Dermis blood vessel endothelial cell (primary cell): ENCODE measurements at places on chromosomes 7 and 10. TPM values are rescaled to one million over a fixed set of nuclear protein-coding genes. Genes with fewer than 3 reads are reported as not detected.

DNA sequence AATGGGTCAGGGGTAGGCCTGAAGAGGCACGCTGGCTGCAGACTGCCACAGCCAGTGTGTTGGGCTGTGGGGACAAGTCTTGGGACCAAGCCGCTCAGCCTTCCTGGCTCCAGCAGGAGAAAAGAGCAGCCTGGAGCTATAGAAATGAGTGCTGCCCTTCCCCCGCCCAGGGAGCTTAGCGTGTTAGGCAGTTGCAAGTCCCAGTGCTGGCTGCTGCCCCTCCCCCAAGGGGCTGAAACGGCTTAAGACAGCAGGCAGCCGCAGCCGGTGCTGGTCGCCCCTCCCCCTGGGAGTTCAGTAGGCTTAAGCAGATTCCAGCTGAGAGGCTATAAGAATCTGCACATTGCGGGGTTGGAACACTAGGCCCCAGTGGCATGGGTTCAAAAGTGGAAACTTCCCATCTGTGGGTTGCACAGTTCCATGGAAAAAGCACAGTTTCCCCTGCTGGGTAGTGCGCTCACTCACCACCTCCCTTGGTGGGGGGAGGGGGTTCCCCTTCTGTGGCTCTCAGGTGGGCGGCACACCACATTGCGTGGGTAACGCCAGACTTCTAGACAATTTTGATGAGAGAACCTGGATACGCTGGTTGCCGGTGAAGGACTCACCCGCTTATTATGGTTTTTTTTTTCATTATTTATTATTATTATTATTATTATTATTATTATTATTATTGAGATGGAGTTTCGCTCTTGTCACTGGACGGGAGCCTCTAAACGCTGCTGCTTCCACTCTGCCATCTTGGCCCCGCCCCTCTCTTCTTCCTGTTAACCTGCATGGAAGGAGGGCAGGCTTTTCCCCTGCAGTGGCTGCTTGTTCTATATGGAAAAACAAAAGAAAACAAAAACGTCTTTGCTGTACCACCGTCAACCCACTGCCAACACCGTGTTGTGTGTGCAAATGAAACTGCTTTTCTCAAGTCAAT lies 151.1 kb downstream of the CXCL12 start:
- no peak for DNase-seq

DNA sequence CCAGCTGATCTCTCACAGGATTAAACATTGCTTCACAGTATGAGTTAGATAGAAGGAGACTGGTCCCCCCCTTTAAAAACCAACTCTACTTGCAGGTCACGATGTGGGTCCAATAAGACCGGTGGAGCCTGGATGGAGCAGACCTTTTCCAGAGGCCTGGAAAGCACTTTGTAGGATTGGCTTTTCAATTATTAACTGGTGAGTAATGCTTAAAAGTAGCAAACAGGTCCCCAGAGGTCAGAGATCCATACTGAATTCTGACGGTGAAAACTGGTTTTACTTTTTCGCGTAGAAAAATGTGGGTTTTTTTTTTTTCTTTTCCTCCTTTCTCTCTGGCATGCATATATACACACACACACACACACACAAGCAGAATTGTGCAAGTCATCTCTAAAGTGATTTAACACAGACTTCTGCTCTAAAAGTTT lies 74.9 kb upstream of the OGDHL start:
- no peak for DNase-seq

DNA sequence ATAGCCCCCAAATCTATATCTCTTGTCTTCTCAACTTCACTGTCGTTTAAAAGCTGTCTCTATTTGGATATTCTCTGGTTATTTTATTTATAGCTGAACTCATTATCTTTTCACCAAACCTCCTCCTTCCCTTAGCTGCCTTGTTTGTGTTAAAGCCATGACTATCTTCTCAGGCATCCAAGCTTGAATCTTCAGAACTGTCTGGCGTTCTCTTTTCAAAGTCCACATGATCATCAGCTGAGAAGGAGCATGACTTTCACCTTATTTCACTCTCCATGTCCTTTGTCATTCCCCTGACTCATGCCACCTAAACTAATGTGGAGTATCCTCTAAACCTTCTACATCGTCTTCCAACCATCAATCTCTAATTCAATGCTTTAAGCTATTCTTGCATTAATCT lies 5.7 kb upstream of the GLCCI1 start:
- no peak for DNase-seq

DNA sequence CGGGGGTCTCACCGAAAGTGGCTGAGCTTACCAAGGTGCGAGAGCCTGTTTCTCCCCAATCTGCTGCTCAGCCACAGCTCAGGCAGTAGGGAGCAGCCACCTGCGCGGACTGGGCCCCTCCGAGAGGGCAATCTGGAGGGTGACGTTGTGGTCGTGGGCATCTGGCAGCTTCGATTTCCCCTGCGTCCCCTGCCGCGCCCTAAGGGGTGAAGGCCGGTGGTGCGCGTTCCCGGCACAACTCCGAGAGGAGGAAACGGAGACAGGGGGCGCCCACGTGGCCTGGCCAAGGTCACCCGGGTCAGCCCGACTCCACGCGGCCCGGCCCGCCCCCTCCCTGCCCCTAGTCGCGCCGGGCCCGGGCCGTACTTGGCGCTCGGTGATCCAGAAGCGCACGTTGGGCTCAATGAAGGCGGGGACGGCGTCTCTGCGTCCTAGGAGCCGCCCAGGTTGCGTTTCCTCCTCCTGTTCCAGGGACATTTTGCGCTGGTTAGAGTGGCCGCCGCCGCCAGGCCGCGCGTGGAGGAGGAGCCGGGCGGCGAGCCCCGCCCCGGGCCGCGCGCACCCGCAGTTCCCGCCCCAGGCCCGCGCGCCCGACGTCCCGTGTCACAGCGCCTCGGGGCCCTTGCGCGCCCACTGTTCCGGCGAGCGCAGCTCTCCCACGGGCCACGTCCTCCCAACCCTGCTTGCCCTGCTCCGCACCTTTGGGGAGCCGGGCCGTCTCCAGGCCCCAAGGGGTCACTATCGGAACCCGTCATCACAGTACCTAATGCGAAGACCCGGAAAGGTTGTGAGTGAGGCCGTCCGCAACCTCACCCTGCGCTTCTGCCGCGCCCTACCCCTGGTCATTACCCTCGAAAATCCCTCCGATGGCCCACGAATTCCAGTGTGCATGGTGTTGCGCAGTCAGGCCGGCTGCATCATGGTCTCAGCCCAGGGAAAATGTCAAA lies at the start of gene SFXN4:
SFXN4 (minus strand) TSS at position 544 of the 947 bp plus-strand sequence; CDS start at position 477, 67 bp downstream.
- DNase-seq = peak; percentile 76

DNA sequence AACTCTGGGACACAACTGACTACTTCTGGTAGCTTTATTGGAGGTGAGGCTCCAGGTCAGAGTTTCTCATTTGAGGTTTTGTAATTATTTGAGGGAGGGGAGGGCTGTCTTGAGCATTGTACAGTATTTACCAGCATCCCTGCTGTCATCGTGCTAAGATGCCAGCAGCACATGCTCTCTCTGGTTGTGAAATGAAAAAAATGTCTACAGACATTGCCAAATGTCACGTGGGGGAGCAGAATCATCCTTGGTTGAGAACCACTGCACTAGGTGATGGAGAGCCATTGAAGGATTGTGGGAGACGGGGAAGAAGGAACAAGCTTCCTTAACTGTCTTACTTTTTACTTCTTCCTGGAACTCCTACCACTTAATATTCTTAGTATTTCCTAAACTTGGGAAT lies 5.0 kb downstream of the SEPTIN7 start:
- DNase-seq = no peak

KCP gene
- total RNA-seq = 0.17 TPM in 1 of 2 replicates, not detected in the other

ACBD7 gene
- 0.85 and 6.0 TPM in 2 replicates for total RNA-seq

- no peak for DNase-seq
These were observed 330.1 kb downstream of the PAXIP1 start for GRCh38 chr7:154672659-154673415.

DNTT gene
- total RNA-seq = not detected in 2 replicates

MEST gene
- total RNA-seq = 2.8 and 3.1 TPM in 2 replicates

CALML5 gene
- total RNA-seq = not detected in 2 replicates

DNA sequence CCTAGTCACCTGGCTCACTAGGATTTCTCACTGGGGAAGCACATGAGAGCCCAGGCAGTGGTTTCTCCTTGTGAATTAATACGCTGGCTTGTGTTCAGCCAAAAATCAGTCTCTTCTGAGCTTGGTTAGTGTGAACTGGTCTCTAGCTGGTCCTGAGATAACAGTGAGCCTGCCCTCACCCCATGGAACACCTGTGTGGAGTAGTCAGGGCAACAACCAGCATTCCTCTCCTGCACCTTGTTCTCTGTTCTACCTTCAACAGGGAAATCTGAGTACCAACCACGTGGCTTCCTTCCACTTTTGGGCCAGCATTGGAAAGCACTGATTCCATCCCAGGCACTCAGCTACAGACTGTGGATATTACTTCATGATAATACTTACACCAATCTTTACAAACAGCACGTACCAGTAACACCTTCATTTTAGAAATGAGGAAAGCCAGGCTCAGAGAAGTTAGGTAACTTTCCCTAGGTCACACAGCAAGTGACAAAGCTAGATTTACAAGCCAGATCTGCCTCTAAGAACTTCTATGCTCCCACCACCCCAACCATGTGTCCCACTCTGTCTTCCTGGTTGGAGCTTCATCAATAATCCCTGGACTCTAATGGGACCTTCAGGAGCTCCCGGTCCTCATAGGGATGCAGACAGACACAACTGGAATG lies 106.6 kb downstream of the GRID1 start:
- no peak for DNase-seq

DNA sequence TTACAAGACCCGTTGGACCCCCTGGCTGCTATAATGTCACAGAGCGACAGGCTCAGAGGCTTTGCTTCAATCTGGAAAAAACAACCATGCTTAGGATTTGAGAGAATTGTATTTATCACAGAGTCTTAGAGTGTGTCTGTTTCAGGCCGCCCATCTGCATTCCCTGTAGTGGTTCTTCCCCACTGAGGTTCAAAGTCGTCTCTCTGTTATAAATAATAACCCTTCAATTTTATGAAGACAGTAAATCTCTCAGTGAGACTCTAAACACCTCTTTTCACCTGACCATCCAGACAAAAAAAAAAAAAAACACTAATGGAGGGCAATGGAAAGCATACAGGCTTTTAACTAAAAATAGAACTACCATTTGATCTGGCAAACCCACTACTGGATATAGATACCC lies 565.4 kb upstream of the AUTS2 start:
- no peak for DNase-seq

DNA sequence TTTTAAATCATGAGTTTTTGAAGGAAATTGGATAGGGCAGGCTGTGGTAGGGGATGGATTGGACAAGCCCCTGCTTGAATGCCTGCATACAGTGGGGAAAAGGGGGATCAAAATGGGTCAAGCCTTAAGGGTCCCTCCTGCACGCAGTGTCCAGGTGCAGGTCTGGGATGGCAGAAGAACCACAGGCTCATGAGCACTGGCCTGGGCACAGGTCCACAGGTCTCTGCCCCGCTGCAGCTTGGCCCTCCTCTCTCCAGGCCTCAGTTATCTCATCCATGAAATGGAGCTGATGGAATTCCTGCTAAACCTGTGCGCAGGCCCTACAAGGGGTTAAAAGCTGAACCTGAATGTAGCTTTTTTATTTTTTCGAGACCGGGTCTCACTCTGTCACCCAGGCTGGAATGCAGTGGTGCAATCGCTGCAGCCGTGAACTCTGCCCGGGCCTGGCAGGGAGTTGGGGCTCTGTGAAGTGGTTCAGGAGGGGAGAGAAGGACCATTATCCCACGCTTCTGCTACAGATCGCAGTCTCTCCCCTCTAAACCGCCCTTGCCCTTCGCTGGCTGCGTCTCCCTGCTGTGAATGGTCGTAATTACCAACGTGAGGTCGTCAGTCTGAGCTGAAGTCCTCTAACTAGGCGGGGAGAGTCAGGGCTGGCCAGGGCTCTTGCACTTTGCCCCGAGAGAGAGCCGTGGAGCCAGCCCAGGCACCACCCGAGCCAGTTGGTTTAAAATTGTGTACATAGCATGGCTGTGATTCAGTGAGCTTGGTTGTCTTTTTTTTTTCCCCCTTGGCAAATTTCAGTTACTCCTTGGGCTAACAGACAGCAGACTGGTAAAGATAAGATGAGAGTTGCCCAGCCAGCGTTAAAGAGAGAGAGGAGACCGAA lies 77.5 kb upstream of the GTF2I start:
- DNase-seq = no peak

DNA sequence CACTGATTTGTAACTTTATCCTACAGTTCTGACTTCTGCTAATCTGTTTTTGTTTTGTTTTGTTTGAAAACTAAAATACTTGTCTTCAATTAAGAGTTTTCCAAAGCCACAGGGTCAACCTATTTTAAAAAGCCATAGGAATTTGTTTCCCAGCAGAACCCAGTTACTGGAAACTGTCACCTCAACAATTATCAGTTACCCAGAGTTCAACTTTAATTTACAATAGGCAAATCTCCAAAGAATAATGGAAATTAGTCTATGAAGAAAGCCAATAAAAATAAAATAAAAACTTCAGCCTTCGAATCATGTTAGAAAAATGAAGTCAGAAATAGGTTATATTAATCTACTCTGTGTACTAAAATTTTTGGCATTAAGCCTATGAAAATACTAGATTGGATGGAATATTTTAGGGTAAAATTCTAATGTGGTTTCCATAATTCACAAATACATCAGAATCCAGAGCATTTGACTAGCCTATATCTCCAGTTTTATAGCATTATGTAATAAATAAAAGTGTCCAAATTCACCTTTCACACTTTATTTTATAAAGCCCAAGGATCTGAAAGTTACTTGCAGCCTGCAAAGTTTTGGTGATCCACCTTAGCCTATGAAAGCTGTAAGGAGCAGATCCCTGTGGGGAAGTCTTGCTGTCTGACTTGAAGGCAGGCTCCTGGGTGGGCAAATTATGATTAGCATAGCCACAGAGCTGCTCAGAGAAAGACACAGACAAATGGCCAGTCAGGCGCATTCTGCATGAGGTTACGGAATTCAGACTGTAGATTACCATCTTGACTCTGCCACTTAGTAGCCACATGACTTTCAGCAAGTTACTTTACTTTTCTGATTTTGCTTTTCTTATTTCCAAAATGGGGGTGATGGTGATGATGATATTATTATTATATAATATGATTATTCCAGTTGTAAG lies 250.0 kb upstream of the HGF start:
- DNase-seq = no peak

CCDC136 gene
- total RNA-seq = 0.88 and 1.7 TPM in 2 replicates

ZC3HAV1L gene
- total RNA-seq = 16.4 and 20.8 TPM in 2 replicates

HOXA2 gene
- total RNA-seq = 0.33 and 0.34 TPM in 2 replicates

CYP26C1 gene
- total RNA-seq = 1.9 and 5.4 TPM in 2 replicates

MMD2 gene
- not detected in 2 replicates for total RNA-seq

GRCh38 chr7:137172105-137172590 lies 171.4 kb downstream of the PTN start:
- DNase-seq = no peak

GRCh38 chr10:57844387-57844998 lies 423.2 kb downstream of the IPMK start:
- no peak for DNase-seq

GRCh38 chr7:27143023-27143949 lies at the start of gene HOXA5:
Gene HOXA5 (minus strand): TSS chr7:27143681. CDS start chr7:27143607, 74 bp downstream.
- DNase-seq = peak; percentile 81

MET gene
- total RNA-seq = 66.4 and 113 TPM in 2 replicates

PUS7 gene
- 35.1 and 36.3 TPM in 2 replicates for total RNA-seq

- DNase-seq = peak; percentile 49
These were observed 2.1 kb downstream of the ADIRF start for GRCh38 chr10:86970162-86970981.
